Fibroblast of lung (primary cell): ENCODE measurements at places on chromosomes 12 and 14.

GRCh38 chr12:94271351-94271750, 123.0 kb downstream of the PLXNC1 start:
- peak; percentile 15 for DNase-seq

- DNase-seq: no peak
These were observed 41.0 kb downstream of the CCDC91 start for GRCh38 chr12:28231248-28231647.

DNA sequence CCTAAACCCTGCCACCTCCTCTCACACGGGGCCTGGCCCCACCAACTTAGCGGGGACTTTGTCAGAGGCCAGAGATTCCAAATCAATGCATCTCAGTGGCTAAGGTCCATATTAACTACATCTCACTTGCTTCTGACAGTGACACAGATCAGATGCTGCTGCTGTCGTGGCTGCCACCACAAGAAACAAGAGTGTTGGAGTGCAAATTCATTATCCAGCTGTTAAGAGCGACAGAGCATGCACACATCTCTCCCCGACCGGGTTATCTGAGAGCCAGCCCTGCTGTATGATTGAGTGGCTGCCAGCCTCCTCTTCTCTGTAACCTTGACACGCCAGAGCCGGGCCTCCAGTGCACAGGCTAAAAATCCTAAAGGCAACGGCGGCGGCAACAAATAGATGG, 40.2 kb downstream of the SPRING1 start:
- no peak for DNase-seq

GRCh38 chr14:49982082-49982481, 89.2 kb downstream of the ARF6 start:
- DNase-seq: no peak

GRCh38 chr14:22533057-22533704, 55.8 kb downstream of the DAD1 start:
- no peak for DNase-seq

- DNase-seq: peak; percentile 36
These were observed 1945.1 kb upstream of the SEL1L start for GRCh38 chr14:83478741-83479140.

DNA sequence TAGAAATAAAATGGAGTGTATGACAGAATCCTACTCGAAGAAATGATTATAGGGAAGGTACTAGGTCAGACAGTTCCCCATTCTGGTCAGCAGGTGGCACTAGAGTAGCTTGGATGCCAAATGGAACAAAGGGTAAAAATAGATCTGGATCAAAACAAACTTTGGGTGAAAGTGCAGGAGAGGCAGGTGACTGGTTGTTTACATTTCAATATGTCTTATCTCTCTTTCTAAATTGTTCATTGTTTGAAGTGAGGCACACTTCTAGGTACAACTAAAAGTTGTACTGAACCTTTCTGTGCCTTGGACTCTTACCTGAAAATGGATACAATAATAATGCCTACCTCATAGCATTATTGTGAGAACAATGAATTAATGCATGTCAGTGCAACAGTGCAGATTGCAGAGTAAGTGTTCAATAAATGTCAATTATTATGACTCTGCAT, 62.0 kb upstream of the OSBPL8 start:
- peak; percentile 50 for DNase-seq

GRCh38 chr12:6777386-6777785, 5.1 kb downstream of the LAG3 start:
- no peak for DNase-seq
